ENCODE measurements at places on chromosomes 1 and 21.

GRCh38 chr1:208029381-208030287, 118.7 kb upstream of the CD34 start:
- no peak for DNase-seq

GRCh38 chr1:177753655-177754054, 216.2 kb downstream of the SEC16B start:
- DNase-seq, result no peak

- no peak for DNase-seq
Observed at GRCh38 chr1:109822749-109823542, 59.2 kb upstream of the EPS8L3 start.

GRCh38 chr1:201295346-201295745, 12.0 kb downstream of the PKP1 start:
- no peak for DNase-seq

- DNase-seq, result peak; percentile 32
Observed at GRCh38 chr1:37476460-37477197, 2.2 kb downstream of the ZC3H12A start.

DNA sequence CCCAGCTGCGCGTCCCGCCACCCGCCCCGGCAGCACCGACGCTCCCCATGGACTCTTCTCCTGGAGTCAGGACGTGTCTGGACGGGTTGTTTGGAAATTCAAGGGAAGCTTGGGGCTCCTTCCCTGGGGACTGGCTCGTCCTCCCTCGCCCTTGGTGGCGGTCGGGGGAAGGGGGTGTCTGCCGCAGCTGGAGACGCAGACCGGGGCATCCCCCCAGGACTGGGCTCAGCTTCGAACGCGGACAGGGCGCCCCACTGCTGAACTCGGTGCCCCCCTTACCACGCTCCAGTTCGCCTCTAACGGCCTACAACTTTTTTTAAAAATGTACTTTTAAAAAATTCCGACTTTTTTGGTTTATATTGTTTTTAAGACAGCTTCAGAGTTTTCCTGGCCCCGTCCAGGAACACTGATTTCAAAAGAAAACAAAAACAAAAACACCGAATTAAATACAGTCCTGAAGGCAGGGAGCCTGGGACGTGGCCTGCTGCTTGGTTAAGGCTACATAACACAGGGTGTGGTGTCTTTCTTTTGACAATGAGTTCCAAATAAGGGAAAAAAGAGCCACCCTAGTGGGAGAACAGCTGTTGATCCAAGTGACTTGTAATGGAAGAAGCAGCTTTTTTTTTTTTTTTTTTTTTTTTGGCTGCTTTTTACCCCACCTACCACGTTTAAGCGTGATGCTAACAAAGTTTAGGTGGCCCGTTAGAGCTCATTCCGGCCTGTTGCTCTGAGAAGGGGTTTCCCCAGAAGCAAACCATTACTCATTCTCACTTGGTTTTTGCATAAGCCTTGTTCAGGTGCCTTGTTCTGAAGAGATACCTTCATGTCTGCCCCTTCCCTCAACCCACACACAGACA, 862 bp upstream of the DIPK1A start:
- no peak for DNase-seq

DNA sequence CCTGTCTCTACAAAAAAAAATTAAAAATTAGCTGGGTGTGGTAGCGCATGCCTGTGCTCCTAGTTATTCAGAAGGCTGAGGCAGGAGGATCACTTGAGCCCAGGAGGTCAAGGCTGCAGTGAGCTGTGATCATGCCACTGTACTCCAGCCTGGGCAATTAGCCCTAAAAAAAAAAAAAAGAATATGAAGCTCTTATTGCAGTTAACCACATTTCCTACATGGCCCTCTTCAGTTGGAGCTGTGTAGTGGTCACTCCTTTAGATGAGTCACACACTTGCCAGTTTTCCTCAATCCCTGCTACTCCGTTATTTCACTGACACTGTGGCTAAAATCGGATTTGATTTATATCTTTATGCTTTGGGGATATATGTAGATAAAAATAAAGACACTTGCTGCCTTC, 11.8 kb downstream of the NFYC start:
- no peak for DNase-seq

DNA sequence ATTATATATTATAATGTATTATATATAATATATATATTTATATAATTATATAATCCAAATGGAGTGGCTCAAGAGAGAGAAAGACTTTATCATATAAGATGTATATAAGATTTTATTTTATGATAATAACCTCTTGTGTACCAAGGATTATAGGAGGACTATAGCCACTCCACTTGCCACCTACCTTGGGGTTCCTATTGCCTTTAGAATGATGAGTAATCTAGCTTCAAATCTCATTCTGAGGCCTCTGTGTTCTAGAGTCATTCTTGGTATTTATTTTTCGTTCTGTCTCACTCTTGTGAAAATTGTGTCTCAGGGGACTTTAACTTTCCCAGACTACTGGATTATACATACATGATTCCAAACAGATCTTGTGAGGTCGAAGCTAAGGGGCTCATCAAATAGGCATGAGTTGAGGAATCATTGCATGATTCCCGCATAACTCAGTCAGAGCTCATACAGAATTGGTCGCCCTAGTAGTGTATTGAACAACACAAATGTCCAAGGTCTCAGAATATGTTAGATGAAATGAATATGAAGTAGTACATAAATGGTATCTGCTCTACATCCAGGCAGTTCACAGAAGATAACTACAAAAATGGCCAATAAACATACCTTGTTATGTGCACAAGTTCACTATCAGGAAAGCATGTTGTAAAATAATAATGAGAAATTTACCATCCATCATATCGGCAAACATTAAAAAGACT, 159.5 kb upstream of the RNPC3 start:
- DNase-seq, result no peak

DNA sequence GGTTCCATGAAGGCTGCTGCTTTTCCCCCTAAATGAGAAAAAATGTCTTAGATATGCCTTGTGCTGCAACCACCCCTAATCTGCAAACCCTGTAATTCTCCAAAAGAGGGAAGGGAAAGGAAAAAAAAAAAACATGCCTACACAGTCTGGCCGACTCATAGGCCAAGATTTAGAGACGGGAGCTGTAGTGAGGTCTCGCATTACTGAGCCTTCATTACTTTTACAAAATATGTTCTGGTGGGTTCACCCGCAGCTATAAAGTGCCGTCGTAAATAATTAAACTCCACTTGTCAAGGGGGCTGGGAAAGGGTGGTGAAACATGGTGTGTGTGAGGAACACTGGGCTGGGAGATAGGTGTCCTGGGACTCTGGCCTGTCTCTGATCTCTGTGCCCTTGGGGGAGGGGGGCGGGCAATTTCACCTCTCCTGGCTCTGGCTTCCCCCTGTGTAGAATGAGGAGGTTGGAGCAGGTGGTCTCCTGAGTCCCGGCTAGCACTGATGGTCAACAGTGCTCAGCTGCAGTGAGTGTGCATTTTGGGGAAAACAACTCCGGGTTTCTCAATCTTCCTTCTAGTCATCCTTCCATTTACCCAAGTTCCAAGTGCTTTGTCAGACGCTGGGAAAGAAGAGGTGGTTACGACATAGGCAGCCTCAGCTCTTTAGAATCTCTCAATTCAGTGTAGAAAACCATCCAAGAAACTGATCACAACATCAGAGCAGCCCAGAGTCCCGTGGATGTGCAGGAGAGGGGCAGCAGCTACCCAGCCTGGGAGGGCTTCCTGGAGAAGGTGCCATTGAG, 82.3 kb downstream of the ACTL8 start:
- DNase-seq, result no peak
